ENCODE measurements at places on chromosomes 7 and 10.
A peak's percentile ranks its signal among the peaks of the same experiment; 100 is the strongest.

- DNase-seq: peak; percentile 45
These were observed 61.4 kb downstream of the ST7 start for GRCh38 chr7:117014673-117015133.

- DNase-seq: no peak
These were observed 326.5 kb upstream of the SEMA3C start for GRCh38 chr7:81245353-81245752.

- DNase-seq: no peak
These were observed 252.0 kb downstream of the SORCS3 start for GRCh38 chr10:104892879-104893617.

DNA sequence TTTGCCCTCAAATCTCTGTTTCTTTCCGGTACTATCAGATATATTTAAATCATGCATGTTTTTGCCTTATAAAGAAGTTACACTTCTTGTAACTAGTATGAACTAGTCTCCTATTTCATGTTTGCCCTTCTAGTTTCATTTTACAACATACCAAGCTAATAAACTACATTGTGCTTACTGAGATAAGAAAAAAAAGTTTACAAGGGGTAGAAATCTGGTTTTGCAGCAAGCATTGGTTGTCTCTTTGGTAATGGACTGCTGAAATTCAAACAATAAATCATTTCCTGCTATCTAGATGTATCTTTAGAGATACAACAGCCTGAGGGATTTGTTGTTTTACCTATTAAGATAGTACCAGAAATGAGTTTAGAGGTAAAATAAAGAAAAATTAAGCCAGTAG lies 18.8 kb downstream of the PTTG1IP2 start:
- no peak for DNase-seq

GRCh38 chr7:91342346-91342745 lies 78.1 kb downstream of the FZD1 start:
- no peak for DNase-seq

GRCh38 chr10:101545898-101546297 lies 42.2 kb downstream of the POLL start:
- no peak for DNase-seq

- DNase-seq: no peak
These were observed 143.4 kb downstream of the C10orf105 start for GRCh38 chr10:71575934-71576801.

DNA sequence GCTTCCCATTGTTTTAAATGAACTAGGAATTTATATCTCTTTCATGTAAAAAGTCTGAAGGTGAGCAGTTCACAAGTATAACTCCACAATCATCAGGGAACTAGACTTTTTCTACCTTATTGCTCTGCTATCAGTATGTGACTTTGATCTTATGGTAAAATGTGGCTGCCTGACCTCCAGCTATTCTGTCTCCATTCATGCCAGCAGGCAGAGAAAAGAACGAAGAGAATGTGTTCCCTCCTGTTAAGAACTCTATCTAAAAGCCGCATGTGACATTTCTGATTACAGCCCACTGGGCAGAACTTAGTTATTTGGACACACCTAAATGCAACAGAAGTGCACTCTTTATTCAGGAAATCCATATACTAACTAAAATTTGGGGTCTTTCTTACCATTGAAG lies 102.8 kb upstream of the MBL2 start:
- DNase-seq: no peak

GRCh38 chr7:3198316-3198715 lies 102.7 kb upstream of the SDK1 start:
- DNase-seq: no peak

DNA sequence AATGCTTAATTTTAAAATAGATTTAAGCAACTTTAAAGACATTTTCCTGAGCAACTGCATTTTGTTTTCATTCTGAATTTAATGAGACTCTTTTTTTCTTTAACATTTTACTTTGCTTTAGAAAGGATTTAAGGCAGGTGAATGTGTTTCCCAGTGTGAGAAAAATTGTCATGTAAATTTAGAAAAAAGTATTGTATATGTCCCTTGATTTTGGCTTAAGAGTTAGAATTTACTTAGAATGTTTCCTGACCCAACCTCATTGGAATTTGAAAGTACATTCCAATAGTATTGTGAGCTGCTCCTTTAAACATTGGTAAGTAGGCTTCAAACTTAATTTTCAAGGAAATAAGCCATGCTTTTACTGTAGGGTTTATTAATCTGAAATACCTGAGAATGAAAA lies 110.2 kb downstream of the PTEN start:
- DNase-seq: peak; percentile 10

- no peak for DNase-seq
These were observed 921.0 kb downstream of the GATA3 start for GRCh38 chr10:8975535-8975934.

DNA sequence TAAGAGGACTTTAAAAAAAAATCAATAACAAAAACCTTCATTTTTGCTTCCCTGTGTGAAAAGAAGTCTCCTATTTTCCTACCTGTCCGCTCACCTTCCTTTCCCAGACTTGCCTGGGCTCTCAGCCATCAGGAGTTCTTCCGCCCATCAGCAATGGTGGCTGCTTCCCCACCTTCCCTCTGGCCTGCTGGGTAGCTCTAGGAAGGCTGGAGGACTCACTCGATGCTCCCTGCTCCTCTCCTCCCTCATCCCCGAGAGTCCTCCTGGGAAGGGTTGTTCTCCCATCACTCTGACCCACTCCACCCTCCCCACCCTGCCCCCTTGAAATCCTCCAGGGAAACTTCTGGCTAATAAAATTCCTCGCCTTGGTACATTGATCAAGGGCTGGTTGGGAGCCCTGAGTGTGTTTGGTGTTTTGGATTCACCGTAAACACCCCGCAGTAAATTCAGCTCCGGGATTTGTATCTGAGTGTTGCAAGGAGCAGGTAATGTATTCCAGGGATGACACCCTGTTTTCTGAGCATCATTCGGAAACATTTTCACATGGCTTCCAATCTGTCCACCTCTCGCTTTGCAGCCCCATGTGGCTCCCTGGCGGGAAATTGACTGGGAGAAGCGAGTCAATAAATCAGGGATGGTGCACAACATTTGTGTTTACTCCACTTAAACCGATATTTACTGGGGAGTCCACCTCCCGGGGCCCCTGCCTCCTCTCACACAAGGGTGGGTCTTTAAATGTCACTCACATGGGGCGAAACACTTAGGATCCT lies 126.4 kb upstream of the SDK1 start:
- DNase-seq: no peak

DNA sequence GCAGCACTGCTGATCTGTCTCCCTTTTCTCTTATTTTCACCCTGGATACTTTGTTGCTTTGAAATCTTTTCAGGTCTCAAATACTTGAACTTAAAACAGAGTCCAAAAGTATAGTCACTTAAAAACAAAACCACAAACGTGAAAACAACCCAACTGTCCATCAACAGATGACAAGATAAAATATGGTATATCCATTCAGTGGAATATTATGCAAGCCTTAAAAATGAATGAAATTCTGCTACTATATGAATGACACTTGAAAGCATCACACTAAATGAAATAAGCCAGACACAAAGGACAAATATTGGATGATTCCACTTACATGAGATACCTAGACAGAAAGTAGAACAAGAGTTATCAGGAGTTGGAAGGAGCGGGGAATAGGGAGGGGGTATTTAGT lies 44.7 kb upstream of the EFCAB10 start:
- DNase-seq: no peak

GRCh38 chr10:60942788-60943315 lies 1.1 kb downstream of the RHOBTB1 start:
- DNase-seq: peak; percentile 17

DNA sequence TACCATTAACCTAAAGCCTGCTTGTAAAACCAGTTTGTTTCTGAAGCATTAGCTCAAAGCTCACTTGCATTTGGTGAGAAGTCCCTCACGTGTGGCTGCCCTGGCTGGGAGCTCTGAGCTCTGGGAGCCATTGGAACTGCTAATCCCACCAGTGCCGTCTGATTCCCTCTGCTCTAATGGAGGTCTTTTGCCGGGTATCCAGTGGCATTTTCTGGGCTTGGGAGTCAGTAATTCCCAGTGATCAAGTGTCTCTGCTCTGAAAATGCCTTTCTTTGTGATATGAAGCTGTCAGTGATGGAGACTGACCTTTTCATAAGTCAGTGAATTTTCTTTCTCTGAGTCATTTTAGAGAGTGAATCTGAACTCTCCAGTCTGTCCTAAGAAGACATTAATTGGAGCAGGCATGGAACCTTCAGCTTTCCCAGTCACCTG lies 36.9 kb upstream of the FAM20C start:
- no peak for DNase-seq

DNA sequence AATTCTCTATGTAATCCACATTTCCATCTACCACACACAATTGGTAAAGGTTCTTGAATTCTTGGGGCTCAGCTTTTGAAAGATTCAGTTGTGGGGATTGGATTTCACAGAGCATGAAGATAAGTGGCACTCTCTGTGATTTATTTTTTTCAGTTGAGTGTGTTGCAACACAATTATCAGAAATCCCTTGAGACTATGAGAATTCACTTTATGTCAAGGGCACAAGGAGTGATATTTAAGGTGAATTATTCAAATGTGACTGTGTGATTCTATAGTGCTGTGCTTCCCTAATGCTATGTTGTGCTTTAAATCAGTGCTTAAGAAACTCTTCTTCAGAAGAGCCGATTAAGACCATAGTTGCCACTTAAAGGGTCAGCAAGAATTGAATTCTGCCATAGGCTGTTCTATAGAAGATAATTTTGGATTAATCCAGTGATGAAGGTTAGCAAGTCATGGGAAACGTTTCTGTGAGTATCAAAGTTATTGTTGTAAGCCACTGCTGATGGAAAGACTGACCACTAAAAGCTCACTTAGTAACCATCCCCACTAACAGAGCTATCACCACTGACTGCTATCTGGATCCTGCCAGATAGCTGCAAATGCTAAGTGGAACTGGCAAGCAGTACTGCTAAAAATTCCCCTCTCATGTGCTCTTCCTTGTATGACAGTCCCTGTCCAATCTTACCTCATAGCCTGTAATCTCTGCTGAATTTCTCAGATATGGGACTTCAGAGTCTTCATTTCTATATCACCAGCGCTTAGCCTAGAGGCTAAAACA lies 134.0 kb upstream of the SEMA3D start:
- no peak for DNase-seq

GRCh38 chr7:21023841-21024484 lies 237.3 kb upstream of the SP8 start:
- DNase-seq: no peak

- no peak for DNase-seq
These were observed 237.7 kb downstream of the WDR37 start for GRCh38 chr10:1293636-1294435.

- no peak for DNase-seq
These were observed 206.6 kb upstream of the GPR26 start for GRCh38 chr10:123459371-123460091.

DNA sequence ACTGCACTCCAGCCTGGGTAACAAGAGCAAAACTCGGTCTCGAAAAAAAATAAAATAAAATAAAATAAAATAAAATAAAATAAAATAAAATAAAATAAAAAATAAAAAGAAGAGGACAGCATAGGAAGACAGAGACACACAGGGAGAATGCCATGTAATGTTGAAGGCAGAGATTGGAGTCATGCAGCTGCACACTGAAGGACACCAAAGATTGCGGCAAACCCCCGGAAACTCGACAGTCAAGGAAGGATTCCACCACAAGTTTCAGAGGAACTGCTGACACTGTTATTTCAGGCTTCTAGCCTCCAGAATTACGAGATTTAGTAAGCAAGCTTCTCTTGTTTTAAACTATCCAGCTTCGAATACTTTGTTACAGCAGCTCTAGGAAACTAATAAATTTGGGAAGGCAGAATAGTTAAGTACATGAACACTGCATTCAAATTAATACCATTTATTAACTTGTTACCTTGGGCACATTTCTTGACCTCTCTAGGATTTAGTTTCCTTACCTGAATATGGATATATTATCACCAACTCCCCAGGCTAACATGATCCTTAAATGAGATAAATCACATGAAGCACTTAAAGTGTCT lies 9.5 kb downstream of the CPED1 start:
- no peak for DNase-seq

DNA sequence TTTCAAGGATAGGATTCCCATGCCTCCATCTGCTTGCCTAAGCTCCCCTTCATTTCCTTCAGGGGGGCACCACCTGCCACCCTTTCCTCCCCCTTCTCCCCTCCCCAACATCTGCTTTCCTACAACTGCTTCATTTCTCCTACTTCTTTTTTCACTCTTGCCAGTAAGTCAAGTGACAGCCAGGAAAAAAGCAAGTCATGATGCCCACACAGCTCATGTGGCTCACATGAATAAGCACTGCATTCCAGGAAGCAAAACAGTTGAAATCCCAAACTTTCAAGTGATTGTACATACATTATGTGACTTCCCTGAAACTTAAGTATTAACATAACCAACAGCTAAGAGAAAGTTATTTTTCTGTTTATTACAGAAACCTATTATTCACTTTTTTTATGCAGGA lies 78.6 kb downstream of the TNS3 start:
- DNase-seq: no peak

GRCh38 chr10:30494558-30494957 lies 60.6 kb downstream of the MAP3K8 start:
- DNase-seq: no peak

DNA sequence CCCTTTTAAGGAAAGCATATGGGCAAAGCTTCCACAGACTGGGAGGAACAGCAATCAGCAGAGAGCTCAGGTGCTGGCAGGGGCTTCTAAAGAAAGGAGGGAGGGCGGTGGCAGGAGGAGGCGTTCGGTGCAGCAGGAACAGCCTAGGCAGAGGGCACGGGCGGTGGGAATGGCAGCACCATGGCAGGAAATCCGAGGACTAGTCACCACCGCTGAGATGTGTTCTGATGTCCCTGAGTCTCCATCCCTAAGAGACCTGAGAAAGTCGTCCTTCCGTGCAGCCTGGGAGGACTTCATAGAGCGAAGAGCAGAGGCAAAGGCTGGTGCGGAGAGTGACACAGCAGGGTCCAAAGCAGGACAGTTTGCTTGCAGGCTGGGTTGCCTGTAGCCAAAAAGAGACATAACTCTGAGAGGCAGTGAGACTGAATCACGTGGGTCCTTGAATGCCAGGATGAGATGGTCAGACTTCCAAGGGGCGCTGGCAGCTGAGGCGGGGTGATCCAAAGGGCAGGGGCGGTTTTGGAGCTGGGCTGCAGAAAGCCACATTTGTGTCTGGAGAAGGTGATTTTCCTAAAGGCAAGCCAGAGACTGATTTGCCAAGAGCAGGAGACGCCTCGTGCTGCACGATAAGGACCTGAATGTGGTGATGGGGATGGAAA lies 35.8 kb upstream of the GRID1 start:
- DNase-seq: peak; percentile 45

- no peak for DNase-seq
These were observed 11.6 kb downstream of the LBX1 start for GRCh38 chr10:101217450-101218281.

Measured in AG08395 (cell line).